ENCODE measurements at places on chromosomes 7 and 10.

- DNase-seq, result no peak
Observed at GRCh38 chr10:117339578-117339977, 35.7 kb downstream of the PDZD8 start.

- DNase-seq, result no peak
Observed at GRCh38 chr7:92944633-92945032, 108.3 kb upstream of the CDK6 start.

DNA sequence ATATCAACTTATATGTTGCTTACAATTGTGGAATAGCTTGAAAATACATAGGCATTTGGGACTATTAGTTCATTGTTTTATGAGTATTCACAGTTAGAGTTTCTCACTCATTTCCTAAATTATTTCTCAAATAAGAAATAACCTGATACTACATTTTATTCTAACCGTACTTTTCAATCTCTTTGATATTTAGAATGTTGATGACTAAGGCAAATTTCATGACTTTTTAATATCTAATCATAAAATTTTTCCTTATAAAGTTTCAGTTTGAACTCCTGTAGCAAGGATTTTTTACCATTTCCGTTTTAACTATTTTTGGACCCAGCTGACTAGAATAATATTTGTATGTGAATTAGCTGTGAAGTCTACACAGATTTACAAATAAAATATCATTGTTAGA, 41.3 kb upstream of the GNAI1 start:
- DNase-seq, result no peak

DNA sequence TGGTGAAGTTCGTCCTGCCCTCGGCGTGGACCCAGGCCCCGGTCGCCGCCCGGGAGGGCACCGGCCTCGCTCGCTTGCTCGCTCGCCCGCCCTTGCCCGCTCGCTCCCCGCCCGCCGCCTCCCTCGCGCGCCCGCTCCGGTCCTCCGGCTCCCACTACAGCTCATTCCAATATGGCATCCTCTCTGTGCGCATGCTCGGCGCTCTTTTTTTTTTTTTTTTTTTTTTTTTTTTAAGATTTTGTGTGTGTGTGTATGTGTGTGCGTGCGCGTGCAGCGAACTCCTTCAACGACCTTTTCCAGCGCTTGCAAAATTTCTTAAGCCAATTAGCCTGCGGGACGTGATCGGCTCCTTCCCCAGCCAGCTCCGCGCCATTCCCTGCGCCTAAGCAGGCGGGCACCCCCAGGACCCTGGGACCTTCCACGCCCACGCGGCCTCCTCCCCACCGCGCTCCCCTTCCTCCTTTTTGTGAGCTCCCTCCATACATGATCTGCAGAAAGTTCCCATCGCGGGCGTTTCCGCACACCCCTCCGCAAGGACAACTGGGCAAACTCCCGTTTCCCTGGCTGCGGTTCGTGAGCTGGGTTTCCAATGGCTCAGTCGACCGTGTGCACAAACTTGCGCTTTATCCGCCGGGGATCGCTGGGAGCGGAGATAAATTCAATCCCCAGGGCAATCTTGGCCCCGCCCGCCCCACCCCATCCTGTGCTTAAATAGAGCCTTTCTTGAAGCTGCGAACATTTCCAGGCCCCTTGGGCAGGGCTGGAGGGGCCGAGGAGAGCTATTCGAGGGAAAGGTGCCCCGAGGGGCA, at the start of gene SFMBT2:
TSS of gene SFMBT2 (minus strand) at position 173 of the 809 bp plus-strand sequence. CDS start 29,136 bp downstream, outside the sequence.
- DNase-seq, result peak; percentile 71

GRCh38 chr10:60980997-60981396, 37.0 kb upstream of the RHOBTB1 start:
- DNase-seq, result no peak

DNA sequence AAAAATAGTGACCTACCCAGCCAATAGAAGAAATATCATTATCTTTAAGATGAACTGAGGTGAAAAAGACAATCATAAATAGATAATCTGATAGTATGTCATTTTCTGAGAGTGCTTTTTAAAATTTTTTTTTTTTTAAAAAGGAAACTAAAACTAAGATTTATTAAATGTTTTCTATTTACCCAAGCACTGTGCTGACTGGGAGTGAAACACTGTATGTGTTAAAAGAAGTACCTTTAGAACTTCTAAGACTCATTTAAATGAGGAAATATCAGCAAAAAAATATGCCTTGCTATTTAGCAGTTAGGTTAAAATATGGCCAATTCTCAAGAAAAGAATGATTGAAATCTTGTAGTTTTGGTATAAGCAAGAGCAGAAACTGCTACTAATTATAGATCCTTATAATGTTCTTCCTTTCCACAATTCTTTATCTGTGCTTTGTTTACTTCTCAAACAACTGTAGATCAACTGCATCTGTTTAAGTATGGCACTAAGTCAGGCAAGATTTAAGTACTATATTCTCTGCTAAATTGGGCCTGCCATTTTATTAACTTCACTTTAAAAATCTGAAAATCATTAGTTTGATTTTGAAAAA, 39.5 kb upstream of the WNT2 start:
- DNase-seq, result no peak

GRCh38 chr10:65430979-65431378, 1494.9 kb upstream of the LRRTM3 start:
- DNase-seq, result no peak

DNA sequence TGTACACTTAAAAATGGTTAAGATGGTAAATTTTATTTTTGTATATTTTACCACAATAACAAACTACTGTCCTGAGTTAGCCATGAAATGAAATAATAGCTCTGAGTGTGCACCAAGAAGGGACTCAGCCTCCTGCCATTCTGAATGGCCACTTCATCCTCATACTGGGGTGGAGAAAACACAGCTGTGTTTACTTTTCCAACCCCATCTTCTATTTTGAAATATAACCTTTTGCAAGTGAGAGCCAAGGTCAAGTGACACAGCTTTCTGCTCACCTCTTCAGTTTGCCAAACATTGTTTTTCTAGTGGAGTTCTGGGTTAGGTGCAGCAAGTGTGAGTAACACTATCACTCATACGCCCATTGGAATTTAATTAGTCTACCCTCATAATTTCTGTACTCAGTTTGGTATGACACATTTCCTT, 107.4 kb upstream of the GLCCI1 start:
- no peak for DNase-seq

DNA sequence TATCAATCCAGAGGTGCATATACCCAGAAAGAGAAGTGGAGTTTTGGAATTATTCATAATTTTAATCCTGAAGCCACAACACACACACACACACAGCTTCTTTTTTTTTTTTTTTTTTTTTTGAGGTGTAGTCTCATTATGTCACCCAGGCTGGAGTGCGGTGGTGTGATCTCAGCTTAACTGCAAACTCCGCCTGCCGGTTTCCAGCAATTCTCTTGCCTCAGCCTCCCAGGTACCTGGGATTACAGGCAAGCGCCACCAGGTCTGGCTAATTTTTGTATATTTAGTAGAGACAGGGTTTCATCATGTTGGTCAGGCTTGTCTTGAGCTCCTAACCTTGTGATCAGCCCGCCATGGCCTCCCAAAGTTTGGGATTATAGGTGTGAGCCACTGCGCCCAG, 35.4 kb downstream of the TET1 start:
- no peak for DNase-seq

DNA sequence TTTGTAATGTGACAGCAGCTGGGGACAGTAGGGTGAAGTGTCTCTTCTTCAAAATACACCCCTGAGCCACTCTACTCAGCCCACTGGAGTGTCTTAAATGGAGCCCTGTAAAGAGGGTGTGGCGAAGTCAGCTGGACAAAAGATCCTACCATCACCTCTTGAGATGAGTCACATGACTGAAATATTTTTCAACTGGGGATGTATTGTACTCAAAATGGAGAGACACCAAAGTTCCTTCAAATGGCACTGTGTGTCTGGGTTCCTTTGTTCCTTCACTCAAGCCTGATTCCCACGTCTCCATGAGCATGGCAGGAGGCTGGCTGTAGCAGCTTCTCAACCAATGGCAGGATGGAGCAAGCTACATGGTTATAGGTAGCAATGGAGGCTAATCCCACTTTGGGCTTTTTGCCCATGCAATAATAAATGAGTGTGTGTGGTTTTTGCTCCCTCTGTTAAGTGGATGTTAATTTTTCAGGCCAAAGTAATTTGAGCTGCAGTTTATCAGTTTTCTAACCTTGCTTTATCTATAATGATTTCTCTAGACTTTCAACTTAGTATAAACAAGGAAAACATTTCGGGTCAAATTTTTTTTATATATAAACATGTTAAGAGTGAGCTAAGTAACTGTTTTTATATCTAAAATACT, 68.2 kb downstream of the CLEC2L start:
- DNase-seq, result no peak

DNA sequence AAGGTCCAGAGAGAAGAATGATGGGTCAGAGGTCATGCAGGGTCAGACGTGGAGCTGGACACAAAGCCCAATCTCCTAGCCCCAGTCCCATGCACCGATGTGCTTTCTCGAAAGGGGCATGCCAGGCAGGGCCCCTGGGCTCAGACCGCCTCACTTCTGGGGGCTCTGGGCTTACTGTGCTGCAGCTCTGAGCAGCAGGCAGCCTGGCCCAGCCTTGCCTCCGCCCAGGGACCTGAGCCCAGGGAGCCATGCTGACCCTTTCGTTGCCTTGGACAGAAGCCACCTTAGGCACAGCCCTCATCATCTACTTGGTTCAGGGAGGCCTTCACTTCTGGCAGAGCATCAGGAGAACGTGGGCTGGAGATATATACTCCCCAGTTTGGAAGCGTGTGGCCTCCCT, 161.2 kb downstream of the GRK5 start:
- no peak for DNase-seq

All from activated CD8-positive, alpha-beta T cell treated with anti-CD3 and anti-CD28 coated beads for 36 hours (primary cell).